CD8-positive, alpha-beta T cell (primary cell): ENCODE measurements at places on chromosomes 7 and 10.

GRCh38 chr10:104146882-104147281 lies 24.9 kb downstream of the SFR1 start:
- no peak for DNase-seq

DNA sequence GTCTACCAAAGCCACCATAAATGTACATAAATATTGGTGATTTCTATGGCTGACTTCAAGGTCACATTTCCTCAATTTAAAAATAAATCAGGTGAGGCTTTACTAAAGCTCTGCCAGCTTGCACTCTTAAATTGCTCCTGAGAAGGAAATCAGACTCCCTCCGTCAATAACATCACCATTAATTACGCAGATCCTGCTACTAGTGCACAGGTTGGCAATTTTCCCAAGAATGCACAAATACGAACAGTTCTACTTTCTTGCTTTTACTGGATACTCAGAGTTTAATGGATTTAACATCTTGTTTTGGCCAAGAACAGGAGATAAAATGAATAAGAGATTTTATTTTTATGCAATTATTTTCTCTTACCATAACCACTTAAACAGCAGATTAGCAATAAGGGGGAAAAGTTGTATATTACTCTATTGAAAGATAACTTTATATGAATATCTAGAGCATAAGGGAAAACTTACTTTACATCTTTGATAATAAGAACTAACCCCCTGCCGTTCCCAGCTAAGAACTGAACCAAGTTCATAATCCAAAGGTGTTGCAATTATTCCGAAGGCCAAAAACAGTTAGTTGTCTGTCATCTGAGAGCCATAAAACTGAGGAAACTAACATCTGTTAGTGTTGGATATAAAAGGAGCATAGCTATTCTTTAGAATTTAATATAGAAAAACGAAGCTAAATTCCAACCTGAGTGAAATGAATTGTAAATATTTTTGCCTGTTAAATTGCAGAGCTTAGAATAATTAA lies 140.5 kb downstream of the TWIST1 start:
- no peak for DNase-seq

DNA sequence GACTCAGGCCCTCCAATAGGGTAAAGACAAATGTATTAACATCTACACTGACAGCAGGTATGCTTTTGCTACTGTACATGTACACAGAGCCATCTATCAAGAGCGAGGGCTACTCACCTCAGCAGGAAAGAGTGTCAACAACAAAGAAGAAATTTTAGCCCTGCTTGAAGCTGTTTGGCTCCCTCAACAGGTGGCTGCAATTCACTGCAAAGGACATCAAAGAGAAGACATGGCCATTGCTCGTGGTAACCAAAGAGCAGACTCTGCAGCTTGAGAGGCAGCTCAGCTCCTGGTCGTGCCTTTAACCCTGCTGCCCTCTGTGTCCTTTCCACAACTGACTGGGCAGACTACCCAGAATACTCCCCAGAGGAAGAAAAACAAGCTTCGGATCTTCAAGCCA lies 5.1 kb downstream of the AKR1B15 start:
- no peak for DNase-seq

GRCh38 chr7:71482284-71482683 lies 350.3 kb downstream of the GALNT17 start:
- no peak for DNase-seq

GRCh38 chr7:69817121-69817520 lies 218.8 kb downstream of the AUTS2 start:
- DNase-seq, result no peak

GRCh38 chr7:66950763-66951162 lies 29.7 kb downstream of the TMEM248 start:
- DNase-seq, result no peak

GRCh38 chr10:17445400-17445998 lies 8.9 kb downstream of the ST8SIA6 start:
- DNase-seq, result no peak

- DNase-seq, result peak; percentile 16
These were observed 75.3 kb downstream of the SVOPL start for GRCh38 chr7:138625849-138626230.

DNA sequence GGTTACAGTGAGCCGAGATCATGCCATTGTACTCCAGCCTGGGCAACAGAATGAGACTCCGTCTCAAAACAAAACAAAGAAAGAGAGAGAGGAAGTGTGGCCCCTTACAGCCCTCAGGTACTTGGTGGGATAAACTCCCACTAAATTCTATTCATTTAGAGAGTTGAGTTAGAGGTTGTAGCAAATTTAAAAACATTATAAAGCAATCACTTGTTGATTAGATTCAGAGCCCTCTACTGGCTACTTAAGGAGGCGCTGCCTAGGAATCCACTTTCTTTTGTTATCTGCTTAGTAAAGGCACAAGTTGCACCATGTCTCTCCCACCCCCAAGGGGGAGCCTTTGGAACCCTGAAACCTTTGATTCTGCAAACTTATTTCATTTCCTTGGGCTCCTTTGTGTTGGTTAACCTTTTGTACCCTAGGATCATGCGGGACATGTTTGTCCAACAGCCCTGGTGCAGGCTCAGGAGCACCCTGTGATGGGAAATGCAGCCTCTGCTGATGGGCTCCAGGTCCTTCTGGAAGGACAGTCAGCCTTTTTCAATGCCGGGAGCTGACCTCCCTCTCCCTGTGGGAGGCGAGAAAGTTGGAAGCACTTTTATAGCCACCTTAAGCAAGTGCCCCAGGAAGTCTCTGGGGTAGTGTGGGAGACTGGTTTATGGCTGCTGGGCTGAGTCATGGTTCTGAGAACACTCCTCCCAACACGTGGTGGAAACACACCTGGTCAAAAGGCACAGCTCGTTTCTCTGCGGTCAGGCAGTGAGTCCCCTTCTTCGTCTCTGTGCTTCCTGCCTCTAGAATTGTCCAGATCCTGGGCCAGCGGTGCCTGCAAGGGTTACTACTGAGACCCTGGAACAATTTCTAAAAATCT lies 2.3 kb downstream of the HKDC1 start:
- DNase-seq, result peak; percentile 76

DNA sequence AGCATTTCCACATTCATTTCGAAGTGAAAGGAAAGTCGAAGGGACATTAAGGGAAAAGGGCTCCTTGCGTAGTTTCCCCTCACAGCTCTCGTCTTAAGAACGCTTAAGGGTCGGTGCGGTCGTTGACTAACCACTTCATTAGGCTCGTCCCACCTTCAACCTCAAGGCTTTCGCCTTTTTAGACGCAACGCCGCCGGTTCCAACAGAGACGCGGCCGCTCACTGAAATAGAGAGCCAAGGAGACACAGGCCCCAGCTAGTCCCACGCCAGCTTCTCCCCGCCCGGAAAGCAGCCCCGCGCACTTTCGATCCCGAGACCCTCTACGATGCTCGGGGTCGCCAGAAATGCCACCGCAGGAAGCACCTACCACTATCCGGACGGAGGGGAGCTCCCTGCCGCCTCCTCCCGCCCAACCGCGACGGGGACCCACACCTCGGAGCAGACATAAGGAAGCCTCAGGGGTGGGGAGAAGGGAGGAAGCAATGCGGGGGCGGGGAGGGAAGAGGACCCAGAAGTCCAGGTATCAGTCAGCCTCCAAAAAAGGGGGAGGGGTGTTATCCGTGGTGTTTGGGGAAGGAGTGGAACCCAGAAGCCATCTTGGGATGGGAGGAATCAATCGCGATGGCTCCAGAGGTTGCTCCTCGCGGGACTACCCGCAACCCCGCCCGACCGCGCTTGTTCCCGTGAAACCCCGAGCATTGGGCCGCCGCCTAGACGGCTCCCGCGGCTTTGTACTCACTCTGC lies 559 bp downstream of the TRA2A start:
- DNase-seq, result peak; percentile 20

- DNase-seq, result peak; percentile 15
These were observed 29.9 kb upstream of the UTF1 start for GRCh38 chr10:133199992-133200611.

- DNase-seq, result no peak
These were observed 13.6 kb downstream of the PDK4 start for GRCh38 chr7:95582578-95583293.

- DNase-seq, result no peak
These were observed 9.4 kb upstream of the KNDC1 start for GRCh38 chr10:133150656-133151055.

- DNase-seq, result no peak
These were observed 70.0 kb upstream of the CC2D2B start for GRCh38 chr10:95837783-95838182.

GRCh38 chr10:64732372-64732957 lies 1211.3 kb downstream of the REEP3 start:
- no peak for DNase-seq

- DNase-seq, result peak; percentile 28
These were observed 152.0 kb downstream of the SVIL start for GRCh38 chr10:29482591-29483431.

- DNase-seq, result no peak
These were observed 520 bp upstream of the WNT2 start for GRCh38 chr7:117323305-117323850.

DNA sequence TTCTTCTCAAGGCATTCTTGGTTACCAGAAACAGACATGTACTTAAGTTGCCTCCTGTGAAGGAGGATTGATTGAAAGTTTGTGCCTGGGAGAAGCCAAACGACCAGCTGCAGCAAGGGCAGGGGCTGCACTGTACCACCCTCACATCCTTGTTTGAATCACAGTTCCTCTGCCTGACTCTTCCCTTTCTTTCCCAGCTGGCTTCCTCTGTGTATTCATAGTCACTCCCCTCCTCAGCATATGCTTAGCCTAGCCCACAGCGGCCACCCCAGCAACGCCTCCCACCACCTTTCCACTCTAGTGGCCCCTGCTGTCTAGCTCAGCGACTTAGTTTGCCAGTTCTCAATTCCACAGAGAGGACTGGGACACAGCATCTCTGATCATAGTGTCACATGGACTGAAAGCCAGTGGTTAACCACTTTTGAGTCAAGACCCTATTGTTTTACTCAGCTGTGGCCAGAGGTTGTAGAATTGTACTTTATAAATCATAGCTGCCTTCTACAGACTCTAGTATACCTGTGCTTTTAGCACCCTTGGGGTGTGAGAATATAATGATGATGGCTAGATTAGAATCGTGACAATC lies 643.0 kb downstream of the SUGCT start:
- DNase-seq, result no peak

DNA sequence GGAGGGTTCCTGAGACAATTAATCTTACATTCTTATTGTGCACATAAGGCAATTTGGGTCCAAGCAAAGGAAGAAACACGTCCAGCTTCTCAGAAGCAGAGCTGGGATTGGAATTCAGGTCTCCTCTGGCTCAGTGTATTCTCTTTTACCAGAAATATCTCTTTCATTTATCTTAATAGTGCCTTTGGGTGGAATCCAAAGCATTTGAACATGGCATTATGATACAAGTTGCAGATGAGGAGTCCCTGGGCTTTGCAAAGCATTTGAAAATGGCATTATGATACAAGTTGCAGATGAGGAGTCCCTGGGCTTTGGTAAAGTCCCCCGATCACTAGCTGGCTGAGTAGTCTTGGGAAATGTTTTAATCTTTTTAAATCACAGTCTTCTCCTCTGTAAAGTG lies 30.0 kb upstream of the PTN start:
- no peak for DNase-seq

- DNase-seq, result no peak
These were observed 95.0 kb upstream of the POM121L12 start for GRCh38 chr7:52940481-52940880.

DNA sequence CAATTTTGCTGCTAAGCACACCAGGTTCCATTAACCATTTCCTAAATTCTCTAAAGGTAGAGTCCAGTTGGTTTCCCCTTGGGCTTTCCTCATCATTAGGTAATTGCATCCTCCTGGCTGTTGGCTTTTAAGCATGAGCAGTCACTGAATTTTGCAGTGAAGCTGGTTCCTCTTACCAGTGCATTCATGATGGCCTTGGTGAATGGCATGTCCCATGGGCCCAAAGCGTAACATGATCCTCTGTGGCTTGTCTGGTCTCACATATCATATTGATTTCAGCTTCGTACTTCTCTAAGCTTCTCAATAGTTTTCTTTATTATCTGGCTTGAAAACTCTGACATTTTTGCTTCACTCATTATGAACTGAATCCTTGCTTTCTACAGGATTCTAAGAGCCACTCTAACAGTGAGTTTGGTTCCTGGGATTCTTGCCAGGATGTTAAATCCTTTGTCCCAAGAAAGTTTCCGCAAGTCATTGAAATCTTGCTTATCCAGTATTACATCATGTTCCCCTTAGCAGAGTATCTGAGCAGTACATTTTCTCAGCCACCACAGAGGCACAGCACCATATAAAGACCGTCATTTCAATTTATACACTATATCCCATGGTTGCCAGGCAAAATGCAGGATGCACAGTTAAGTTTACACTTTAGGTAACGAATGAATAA lies 134.2 kb downstream of the PTN start:
- no peak for DNase-seq
